ENCODE measurements at places on chromosomes 7 and 10. TPM values are rescaled to one million over a fixed set of nuclear protein-coding genes. Genes with fewer than 3 reads are reported as not detected.

Gene FAM241B
- 37.5 TPM for total RNA-seq

Gene C10orf71
- not detected for total RNA-seq

Gene FFAR4
- 1.5 TPM for total RNA-seq

Gene MRLN
- not detected for total RNA-seq

Gene H2BK1
- not detected for total RNA-seq

Gene NPSR1
- not detected for total RNA-seq

Gene NUDT5
- total RNA-seq: 39.3 TPM

- no peaks in the 10 kb centered on the region for H3K36me3 ChIP-seq
- DNase-seq: no peak
Measured at GRCh38 chr7:115728518-115728917, 302.0 kb downstream of the TFEC start.

GRCh38 chr10:102311025-102311420, 65.7 kb downstream of the GBF1 start:
- H3K36me3 ChIP-seq: peaks cover 3% of the 10 kb centered on the region
- no peak for DNase-seq
- H3K4me1 ChIP-seq: peaks cover 22% of the 10 kb centered on the region

- peak; percentile 88 for DNase-seq
- peaks cover 32% of the 10 kb centered on the region for H3K4me1 ChIP-seq
Measured at GRCh38 chr7:20152511-20152910, 64.7 kb downstream of the MACC1 start.

DNA sequence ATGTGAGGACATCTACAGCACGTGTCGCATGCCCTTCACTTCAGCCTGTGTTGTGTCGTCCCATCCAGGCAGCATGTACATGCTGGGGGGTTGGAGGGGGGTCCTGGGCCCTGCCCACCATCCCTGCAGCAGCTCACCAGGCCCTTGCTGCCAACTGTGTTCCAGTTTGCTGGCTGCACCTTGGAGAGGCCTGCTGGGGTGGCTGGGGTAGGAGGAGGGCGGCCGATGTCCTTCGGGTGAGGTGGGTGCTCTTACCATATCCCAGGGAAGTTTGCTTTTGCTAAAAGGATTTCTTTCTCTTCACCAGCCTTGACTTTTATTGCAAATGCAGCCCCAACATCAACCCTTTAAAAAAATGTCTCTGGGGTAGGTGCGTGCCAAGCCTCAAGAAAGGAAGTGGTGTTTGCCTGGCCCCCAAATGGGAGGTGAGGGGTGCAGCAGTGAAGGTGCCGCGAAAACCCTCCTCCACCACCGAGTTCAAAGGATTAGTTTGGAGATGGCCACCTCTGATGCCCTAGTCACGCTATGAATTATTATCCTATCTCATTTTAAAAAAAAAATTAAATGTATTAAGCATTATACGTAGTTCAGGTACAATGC, 165.8 kb upstream of the KLF6 start:
- no peak overlapping the region for H3K4me3 ChIP-seq
- no peak overlapping the region for H3K27ac ChIP-seq
- peaks cover 15% of the 10 kb centered on the region for H3K4me1 ChIP-seq
- no peaks in the 10 kb centered on the region for H3K27me3 ChIP-seq
- H3K36me3 ChIP-seq: no peaks in the 10 kb centered on the region

- H3K36me3 ChIP-seq: no peaks in the 10 kb centered on the region
- no peak overlapping the region for H3K4me3 ChIP-seq
- peak overlapping the region; percentile 48 for H3K27ac ChIP-seq
- no peaks in the 10 kb centered on the region for H3K27me3 ChIP-seq
- DNase-seq: no peak
Measured at GRCh38 chr10:87636313-87636915, 23.3 kb upstream of the PAPSS2 start.

- no peak for DNase-seq
- no peaks in the 10 kb centered on the region for H3K36me3 ChIP-seq
- H3K27ac ChIP-seq: no peak overlapping the region
Measured at GRCh38 chr10:98096316-98096715, 38.1 kb upstream of the R3HCC1L start.

GRCh38 chr7:150800581-150801241, at the start of gene TMEM176A:
TSS of gene TMEM176A (plus strand) at chr7:150800769. CDS start at chr7:150801551, 782 bp downstream.
- no peaks in the 10 kb centered on the region for H3K4me1 ChIP-seq
- no peak for DNase-seq
- no peak within 1 kb of the TSS for H3K4me3 ChIP-seq
- H3K36me3 ChIP-seq: no peaks in the 10 kb centered on the region

DNA sequence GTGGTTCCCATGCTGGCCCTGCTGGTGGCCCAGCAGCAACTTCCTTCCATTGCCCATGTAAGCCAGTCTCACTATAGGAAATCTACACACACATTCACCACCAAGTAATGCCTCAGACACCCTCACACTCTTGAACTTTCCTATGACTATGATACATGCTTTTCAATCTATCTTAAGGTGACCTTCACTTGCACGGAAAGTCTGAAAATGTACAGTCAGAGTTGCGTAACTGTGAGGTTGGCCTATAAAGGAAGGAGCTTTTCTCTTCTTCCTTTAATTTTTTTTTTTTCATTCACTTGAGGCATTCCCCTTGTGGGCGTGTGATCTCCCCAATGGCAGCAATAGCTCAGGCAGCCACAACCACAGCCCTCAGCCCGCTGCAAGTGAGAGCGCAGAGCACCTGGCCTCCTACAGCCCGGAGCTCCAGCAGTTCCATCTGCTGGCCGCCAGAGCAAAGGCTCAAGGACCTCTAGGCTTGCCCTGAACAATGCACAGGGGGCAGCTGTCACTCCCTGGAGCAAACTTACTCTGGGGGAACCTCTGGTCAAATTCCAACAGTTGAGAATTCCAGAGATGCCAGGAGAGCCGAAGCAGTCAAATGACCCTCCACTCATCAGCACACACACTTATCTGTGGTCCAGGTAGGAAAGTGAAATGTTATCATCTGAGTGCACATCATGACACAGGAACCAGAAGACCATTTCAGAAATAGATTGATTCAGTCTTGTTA, 123.1 kb upstream of the ADO start:
- H3K27ac ChIP-seq: no peak overlapping the region
- H3K36me3 ChIP-seq: peaks cover 3% of the 10 kb centered on the region
- H3K4me1 ChIP-seq: no peaks in the 10 kb centered on the region
- H3K4me3 ChIP-seq: no peak overlapping the region

GRCh38 chr7:24767878-24768569, 10.8 kb upstream of the GSDME start:
- H3K27ac ChIP-seq: no peak overlapping the region
- no peaks in the 10 kb centered on the region for H3K36me3 ChIP-seq
- H3K4me1 ChIP-seq: no peaks in the 10 kb centered on the region
- H3K4me3 ChIP-seq: no peak overlapping the region
- no peaks in the 10 kb centered on the region for H3K27me3 ChIP-seq
- no peak for DNase-seq

DNA sequence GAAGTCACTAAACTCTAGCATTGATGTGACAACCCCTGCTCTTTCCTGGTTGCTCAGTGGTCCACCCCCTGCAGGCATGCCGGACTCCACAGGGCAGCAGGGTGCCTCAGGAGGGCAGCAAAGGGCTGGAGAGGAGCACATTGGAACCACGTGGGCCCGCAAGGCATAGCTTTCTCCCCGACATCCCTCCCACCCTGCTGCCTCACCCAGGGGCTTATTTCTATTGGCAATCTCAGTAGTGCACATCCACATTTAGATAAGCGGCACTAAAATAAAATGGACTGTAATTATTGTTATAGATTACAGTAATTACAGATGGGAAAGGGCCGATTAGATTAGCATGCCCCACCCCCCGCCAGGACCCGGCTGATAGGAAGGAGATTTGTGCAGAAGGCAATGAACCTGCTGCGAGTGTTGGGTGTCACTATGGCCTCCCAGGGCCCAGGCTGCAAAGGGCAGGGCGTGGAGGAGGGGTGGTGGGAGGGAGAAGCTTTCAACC, 580.1 kb downstream of the GRID1 start:
- H3K4me3 ChIP-seq: no peak overlapping the region
- DNase-seq: no peak
- no peaks in the 10 kb centered on the region for H3K36me3 ChIP-seq
- no peaks in the 10 kb centered on the region for H3K4me1 ChIP-seq

GRCh38 chr7:10412422-10413019, 561.2 kb upstream of the PHF14 start:
- no peak overlapping the region for H3K4me3 ChIP-seq
- no peak overlapping the region for H3K27ac ChIP-seq
- H3K4me1 ChIP-seq: no peaks in the 10 kb centered on the region
- no peaks in the 10 kb centered on the region for H3K27me3 ChIP-seq
- peak; percentile 48 for DNase-seq

GRCh38 chr7:2710901-2711551, 23.0 kb downstream of the AMZ1 start:
- no peak overlapping the region for H3K4me3 ChIP-seq
- H3K27me3 ChIP-seq: no peaks in the 10 kb centered on the region
- H3K27ac ChIP-seq: no peak overlapping the region
- no peaks in the 10 kb centered on the region for H3K36me3 ChIP-seq
- DNase-seq: no peak

Measured in PC-3 (cell line).